ENCODE measurements at places on chromosomes 3 and 15.

DNA sequence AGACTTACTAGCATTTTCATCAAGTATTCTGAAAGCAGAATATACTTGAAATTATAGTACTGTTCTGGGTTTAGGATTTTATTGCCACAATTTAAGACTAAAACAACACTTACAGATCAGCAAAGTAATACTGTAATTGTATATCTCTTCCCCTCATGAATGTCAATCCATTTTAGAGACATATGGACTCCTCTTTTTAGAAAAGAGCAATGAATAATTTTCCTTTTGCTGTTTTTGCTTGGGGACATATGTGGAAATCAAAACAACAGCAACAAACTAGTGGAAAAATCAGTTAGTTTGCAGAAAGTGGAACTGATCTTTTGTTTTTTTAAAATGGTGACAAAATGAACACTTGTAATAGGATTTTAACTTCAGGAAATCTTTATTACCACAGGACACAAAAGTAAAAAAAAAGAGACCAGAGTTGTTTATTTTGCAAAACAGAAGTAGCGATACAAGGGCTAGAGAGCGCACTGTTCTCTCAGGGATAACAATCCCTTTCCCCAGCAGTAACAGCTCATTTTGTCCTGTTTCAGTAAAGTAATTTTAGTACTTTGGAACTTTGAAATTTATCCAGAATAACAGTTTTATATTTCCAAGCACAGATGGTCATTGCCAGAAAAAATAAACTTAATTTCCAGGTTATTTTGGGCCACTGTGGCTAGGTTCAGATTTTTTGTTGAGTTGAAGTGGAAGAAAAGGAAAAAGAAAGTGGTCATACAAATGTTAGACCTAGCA is 17.1 kb downstream of the LEKR1 start:
- DNase-seq, result no peak

DNA sequence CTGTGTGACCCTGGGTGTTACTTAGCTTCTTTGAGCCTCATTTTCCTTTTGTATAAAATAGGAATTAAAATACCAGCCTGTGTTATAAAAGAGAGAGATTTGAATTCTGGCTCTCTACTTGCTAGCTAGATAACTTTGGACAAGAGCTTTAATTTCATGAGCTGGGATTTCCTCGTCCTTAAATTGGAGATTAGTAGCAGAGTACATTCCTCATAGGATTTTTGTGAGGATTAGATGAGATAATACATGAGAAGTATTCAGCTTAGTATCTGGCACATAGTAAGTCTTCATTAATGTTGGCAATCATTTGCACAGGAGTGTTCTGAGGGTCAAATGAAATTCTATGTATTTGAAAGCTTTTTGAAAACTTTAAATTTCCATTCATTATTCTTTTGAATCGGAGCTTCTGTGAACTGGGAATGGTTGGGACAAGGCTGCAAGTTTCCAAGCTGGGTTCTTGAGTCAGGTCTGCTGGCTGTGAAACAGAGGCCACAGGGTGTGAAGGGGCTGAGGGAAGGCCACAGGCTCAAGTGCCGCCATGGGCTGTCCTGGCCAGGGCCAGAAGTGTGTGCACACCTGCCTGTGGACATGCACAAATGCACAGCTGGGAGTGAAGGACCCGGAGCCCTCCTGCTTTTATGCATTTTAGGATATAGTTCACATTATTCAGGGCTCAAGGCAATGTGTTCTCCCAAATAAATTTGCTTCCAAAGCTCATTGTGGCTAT is 17.2 kb downstream of the ALPK3 start:
- DNase-seq, result no peak

GRCh38 chr3:157581371-157581770 is 78.2 kb upstream of the VEPH1 start:
- DNase-seq, result no peak

DNA sequence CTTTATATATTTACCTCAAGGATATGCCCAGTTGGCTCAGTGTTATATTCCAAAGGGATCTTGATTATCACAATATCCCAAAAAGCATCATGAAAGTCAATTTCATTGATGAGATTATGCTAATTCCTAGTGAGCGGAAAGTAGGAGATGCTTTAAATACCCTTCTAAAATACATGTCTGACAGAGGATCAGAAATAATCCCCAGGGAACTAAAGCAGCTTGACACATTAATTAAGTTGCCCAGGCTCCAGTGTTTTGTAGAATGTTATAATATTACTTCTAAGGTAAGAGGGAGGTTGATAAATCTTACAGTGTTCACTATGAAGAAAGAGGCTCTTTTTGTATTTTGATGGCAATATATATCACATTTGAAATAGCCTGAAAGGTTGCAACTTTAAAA is 767.5 kb upstream of the ROBO1 start:
- no peak for DNase-seq

GRCh38 chr3:73072634-73073033 is 11.2 kb downstream of the EBLN2 start:
- DNase-seq, result no peak

DNA sequence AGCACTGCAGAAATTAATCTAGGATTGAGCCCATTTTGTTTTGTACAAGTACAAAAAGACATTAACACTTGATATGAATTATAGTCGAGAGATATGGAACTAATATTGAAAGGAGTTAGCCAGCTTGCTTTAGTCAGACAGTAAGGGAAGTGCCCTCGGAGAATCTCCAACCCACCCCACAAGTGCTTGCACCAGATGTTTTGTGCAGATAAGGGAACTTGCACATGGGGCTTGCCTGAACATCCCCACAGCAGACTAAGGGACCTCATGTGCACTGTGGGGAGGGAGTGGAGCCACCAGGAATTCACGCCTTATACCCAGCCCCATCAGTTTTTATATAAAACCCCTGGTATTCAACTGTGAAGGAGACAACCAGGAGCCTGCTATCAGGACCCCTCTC is 122.3 kb downstream of the EFHB start:
- no peak for DNase-seq

DNA sequence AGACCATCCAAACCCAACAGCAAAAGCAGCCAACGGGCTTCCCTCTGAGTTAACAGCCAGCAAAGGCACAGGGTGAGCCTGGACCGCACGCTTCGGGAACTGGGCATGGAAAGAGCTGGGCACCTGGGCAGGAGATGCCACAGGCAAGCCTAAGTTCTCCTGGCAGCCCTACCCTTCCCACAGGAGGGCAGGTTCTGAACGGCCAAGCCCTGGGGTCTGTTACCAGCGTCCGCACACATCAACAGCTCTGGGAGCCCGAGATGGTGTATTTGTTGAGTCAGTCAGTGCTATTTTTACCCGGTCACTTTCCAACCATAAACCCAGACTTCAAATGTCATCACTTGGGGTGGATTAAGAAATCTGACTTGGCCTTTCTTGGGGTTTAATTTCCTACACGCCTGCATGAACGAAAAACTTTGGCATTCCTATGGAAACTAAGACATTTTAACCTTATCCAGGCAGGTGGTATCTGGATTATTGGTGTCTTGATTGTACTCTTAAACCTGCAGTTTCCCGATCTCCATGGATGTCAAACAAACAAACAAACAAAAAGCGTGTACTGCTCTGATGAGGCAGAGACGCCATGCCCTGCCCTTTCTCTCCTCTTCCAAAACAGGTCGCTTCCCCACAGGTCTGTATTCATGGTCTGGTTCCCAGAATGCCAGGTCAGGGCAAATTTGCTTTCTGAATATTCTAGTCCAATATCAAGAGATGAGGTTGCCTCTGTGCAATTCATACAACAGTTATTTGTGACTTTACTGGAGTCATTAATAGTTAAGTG is 99.7 kb downstream of the XXYLT1 start:
- DNase-seq, result no peak

GRCh38 chr15:81962482-81962881 is 83.3 kb downstream of the MEX3B start:
- DNase-seq, result no peak

DNA sequence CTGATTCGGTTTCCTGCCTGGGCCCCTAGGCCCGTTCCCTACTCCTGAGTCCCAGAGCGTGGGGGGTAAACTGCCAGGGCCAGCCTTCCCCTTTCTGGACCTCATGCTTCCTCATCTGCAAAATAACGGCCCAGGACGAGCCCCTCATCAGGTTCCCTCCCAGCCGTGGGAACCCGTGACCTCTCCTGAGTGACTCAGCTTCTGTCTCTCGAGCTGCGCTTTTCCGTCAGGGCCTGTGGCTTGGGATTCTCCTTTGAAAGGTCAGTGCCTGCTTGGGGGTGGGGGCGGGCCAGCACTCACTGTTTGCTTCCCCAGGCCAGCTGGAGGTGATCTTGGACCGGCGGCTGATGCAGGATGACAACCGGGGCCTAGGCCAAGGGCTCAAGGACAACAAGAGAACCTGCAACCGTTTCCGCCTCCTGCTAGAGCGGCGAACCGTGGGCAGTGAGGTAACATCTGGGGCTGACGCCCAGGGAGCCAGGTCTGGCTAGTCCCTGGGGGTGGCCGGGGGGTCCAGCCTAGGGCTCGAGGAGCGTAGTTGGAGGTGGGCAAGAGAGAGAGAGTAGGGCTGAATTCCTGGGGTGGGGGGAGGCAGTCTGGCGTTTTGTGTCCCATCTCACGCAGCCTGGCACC is 12.8 kb downstream of the MAN2A2 start:
- no peak for DNase-seq

- DNase-seq, result no peak
Observed at GRCh38 chr15:60829416-60829815, 350.5 kb upstream of the ICE2 start.

- no peak for DNase-seq
Observed at GRCh38 chr15:50249704-50250103, 15.8 kb downstream of the HDC start.

DNA sequence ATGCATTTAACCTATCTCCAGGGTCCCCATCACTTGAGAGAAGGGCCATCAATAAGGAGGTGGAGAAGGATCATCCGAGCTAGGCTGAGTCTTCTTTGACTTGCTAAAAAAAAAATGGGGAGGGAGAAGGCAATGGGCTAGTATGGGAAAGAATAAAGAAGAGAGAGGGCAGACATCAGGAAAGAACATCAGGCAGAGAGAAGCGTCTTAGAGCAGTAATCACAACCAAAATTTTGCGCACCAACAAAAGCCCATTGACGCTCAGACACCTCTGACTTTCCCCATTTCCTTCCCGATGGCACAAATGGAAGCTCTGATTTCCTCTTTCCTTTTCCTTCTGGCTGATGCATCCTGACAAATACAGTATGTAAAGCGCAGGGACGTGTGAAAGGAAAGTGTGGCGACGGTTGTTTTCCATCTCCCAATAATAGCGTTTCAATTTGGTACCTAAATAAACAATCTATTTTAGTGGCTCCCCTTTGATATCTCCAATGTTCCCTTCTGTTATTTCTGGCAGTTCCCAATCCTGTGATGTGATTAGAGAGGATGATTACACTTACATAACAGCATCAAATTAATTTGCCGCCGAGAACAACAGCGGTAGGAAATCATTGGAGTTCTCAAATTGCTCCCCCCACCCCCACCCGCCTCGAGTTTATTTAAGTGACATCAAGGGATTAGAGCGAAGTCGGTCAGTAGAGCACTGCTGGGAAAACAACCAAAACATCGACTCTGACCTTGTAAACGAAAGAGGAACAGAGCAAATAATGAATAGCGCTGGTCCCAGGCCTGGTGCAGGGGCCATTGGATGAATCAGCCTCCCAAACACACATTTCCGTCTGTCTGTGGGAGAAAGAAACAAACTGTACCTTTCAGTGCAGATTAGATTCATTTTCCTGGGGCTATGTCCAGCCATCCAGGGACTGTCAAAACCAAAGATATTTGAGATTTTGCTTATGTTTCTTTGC is 273.3 kb upstream of the ICE2 start:
- DNase-seq, result no peak

GRCh38 chr15:74438206-74438605 is 4.4 kb upstream of the SEMA7A start:
- DNase-seq, result no peak

DNA sequence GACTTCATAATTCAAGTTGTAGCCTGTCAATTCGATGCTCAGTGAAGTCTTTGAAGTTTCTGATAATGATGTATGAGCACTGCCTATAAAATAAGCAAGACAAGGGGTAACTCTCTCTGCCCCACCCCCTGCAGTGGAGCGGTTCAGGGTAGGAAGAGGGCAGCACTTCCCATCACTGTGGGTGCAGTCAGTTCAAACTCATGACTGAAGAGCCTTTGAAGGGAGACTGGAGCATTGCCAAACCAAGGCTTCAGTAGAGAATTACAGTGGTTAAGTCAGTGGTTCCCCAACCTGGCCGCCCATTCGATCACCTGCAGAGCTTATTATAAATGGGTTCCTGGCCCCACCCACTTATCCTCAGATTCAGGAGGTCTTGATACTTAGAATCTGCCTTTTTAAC is 190.6 kb downstream of the SHQ1 start:
- DNase-seq, result no peak

GRCh38 chr15:84035399-84035766 is 200.2 kb upstream of the GOLGA6L4 start:
- DNase-seq, result no peak

- no peak for DNase-seq
Observed at GRCh38 chr3:46922426-46922825, 44.9 kb downstream of the PTH1R start.

- DNase-seq, result peak; percentile 61
Observed at GRCh38 chr3:132034486-132035464, at the start of gene CPNE4. TSS of gene CPNE4 (minus strand) at chr3:132035014.

GRCh38 chr15:76968306-76968705 is 26.6 kb upstream of the PSTPIP1 start:
- DNase-seq, result no peak

GRCh38 chr3:19598870-19599269 is 335.1 kb downstream of the EFHB start:
- no peak for DNase-seq

- DNase-seq, result no peak
Observed at GRCh38 chr15:94917068-94917467, 685.7 kb downstream of the MCTP2 start.

DNA sequence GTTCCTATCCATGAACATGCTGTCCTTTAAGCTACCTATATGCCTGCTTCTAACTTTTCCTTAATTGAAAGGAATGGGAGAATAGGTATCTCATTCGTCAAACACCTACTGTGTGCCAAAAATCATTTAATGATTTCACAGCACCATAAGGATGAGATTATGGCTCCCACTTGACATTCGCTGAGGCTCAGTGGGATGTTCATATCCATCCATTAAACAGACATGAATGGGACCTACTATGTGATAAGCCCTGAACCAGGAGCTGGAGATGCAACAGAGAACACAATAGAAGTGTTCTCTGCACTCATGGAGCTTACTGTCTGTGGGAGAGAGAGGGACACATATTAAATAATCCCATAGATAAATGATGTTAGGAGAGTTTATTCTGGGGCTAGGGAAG is 49.7 kb downstream of the HRH1 start:
- DNase-seq, result no peak

DNA sequence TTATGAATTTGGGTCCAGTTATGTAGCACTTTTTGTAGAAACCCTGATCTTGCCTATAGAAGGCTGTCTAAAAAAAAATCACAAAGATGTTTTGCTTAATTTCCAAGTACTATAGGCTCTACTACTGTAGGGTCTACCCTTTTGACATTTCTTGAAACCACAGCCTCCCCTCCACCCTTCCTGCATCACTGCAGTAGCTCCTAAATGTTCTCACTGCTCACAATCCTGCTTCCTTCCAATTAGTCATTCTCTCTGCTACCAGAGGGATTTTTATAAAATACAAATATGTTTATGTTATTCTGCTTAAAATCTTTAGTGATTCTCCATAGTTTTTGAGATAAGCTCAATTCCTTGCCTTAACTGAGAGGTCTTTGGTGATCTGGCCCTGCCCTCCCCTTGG is 114.0 kb downstream of the CYP19A1 start:
- no peak for DNase-seq

Data from activated CD4-positive, CD25-positive, alpha-beta regulatory T cell treated with anti-CD3 and anti-CD28 coated beads, Interleukin-2, amount 50 U/mL, for 72 hours (primary cell).